ENCODE measurements at places on chromosomes 3 and 15. TPM values are rescaled to one million over a fixed set of nuclear protein-coding genes. Genes with fewer than 3 reads are reported as not detected.

DNA sequence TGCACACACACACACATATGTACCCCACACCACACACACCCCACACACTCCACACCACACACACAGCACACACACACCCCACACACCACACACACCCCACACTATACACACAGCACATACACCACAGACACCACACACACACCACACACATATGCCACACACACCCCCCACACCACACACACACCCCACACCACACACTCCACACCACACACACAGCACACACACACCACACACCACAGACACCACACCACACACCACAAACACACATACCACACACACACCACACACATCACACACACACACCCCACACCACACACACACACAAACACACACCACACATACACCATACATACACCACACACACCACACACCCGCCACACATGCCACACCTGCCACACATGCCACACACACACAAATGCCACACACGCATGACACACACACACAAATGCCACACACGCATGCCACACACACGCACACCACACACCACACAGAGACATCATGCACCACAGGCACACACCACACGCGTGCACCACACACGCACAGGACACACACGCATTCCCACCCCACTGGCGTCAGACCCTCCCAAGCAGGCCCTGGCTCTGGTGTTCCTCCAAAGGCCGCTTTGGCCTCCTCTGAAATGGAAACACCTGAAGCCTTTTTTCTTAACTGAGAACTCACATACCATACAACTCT lies 15.7 kb downstream of the CHST13 start:
- H3K27ac ChIP-seq, result no peak overlapping the region
- no peaks in the 10 kb centered on the region for H3K36me3 ChIP-seq
- no peak overlapping the region for H3K4me3 ChIP-seq
- H3K4me1 ChIP-seq, result peaks cover 8% of the 10 kb centered on the region

Gene HCLS1
- total RNA-seq, result 26.1 TPM

- no peak overlapping the region for H3K27ac ChIP-seq
- H3K4me1 ChIP-seq, result no peaks in the 10 kb centered on the region
- peaks cover 5% of the 10 kb centered on the region for H3K27me3 ChIP-seq
- no peak overlapping the region for H3K4me3 ChIP-seq
- no peaks in the 10 kb centered on the region for H3K36me3 ChIP-seq
Observed at GRCh38 chr3:32816439-32817256, 1.1 kb upstream of the TRIM71 start.

Gene ZNF592
- total RNA-seq, result 9.7 TPM

- DNase-seq, result no peak
- H3K36me3 ChIP-seq, result no peaks in the 10 kb centered on the region
- no peak overlapping the region for H3K4me3 ChIP-seq
- no peaks in the 10 kb centered on the region for H3K4me1 ChIP-seq
- no peaks in the 10 kb centered on the region for H3K27me3 ChIP-seq
Observed at GRCh38 chr3:184601576-184602371, 40.2 kb downstream of the EPHB3 start.

DNA sequence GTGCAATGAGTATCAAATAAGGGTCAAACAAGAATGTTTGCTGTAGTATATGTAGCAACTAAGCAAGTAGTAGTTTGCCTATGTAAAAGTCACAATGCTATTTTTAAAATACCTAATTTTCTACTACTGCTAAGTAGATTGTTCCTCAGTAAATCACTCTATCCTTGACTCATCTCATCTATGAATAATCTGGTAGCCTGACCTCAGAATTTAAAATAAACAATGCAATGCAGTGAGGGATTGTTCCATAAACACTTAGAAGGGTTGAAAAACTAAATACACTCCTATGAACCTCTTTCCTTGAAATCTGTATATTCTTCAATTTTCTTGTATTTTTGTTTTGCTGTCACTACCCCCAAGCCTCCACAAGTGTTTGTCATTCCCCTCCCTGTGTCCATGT lies 253.3 kb downstream of the TBC1D5 start:
- no peak overlapping the region for H3K4me3 ChIP-seq
- no peaks in the 10 kb centered on the region for H3K4me1 ChIP-seq
- no peaks in the 10 kb centered on the region for H3K27me3 ChIP-seq
- no peak for DNase-seq
- H3K36me3 ChIP-seq, result no peaks in the 10 kb centered on the region

All from right atrium auricular region (tissue), 2 donors.